Left ventricle myocardium superior (tissue), 1 donor: ENCODE measurements at places on chromosomes 2 and 18. TPM values are rescaled to one million over a fixed set of nuclear protein-coding genes. Genes with fewer than 3 reads are reported as not detected.

The VWC2L gene
- total RNA-seq, result not detected

The MARCO gene
- 7.2 TPM for total RNA-seq

The ASPRV1 gene
- total RNA-seq, result 0.84 TPM

The MBP gene
- 32.7 TPM for total RNA-seq

The POMC gene
- 5.3 TPM for total RNA-seq

The ODC1 gene
- total RNA-seq, result 26.4 TPM
